ENCODE measurements at places on chromosomes 7 and 10.

DNA sequence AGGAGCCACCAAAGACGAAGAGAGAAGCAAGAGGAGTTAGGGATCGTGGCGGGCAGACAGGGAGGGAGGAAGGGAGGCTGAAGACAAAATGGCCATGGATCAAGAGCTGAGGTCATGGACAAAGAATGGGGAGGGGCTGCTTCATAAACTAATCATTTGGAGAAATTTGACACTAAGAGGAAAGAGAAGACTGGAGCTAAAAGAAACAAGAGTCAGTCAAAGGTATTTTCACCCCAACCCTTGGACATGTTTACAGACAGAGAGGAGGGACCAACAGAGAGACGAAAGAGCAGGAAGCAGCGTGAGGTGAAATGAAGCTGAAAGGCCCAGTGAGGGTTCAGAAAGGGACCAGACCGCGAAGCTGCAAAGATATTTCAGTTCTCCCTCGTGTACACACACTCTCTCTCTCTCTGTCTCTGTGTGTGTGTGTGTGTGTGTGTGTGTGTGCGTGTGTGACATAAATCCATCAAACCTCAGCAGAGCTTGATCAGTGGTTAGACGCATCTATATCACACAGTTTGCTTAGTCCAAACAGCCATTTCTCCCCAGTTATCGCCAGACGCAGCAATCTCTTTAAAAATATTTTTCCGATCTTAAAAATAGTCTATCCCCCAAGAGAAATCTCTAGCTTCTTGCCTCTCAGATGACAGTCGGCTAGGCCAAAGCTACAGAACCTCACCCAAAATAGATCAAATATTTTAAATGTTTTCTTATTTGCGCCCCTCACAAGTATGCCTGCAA is 12.5 kb upstream of the CALD1 start:
- DNase-seq, result peak; percentile 63

DNA sequence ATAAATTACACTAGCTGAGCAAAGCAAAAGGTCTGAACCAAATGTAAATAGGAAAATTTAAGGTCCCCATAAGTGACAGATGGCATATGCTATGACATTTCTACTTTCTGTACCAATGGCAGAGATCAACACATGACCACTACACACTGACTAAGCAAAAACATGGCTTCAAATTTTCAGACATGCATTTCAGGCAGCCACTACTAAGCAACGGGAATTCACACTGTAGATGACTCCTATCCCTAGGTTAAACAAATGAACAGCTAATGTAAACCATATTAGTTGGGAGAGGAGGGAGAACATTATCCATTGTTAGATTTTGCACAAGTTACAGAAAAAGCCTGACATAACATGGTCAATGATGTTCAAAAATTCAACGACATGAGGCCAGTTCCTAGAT is 11.4 kb upstream of the KIF20B start:
- DNase-seq, result no peak

DNA sequence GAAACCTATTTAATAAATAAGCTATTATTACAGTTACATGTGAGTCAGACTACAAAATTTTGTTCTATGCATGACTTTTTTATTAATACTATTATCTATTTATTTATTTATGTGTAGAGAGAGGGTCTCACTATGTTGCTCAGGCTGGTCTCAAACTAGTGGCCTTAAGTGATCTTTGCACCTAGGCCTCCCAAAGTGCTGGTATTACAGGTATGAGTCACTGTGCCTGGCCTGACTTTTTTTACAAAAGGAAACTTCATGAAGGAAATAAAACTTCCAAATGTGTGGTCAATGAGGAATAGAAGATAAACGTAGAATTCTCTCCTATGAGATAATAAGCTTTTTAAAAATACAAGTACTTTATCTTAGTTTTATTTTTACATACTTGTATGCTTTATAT is 19.0 kb downstream of the COL28A1 start:
- no peak for DNase-seq

DNA sequence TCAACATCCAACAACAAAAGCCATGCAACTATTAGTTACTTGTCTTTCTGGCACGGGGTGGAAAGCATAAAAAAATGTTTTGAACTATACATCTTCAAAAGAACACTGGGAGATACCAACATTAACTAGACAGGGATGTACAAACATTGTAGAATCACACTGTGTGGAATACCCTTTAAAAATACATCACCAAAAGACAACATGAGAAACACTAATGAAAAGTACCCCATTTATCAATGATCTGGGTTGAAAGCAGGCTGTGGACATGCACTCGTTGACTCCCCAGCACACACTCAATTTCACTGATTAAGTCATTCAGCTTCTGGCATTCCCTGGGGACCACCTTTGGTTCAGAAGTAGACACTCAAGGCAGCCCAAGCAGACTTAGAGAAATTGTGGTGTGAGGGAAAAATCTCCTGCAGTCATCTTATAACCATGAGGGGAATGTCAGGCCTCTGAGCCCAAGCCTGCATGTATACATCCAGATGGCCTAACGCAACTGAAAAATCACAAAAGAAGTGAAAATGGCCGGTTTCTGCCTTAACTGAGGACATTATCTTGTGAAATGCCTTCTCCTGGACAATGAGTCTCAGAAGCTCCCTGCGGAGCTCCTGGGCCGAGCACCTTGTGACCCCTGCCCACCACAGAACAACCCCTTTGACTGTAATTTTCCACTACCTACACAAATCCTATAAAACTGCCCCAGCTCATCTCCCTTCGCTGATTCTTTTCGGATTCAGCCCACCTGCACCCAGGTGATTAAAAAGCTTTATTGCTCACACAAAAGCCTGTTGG is 53.0 kb downstream of the CACUL1 start:
- DNase-seq, result no peak

DNA sequence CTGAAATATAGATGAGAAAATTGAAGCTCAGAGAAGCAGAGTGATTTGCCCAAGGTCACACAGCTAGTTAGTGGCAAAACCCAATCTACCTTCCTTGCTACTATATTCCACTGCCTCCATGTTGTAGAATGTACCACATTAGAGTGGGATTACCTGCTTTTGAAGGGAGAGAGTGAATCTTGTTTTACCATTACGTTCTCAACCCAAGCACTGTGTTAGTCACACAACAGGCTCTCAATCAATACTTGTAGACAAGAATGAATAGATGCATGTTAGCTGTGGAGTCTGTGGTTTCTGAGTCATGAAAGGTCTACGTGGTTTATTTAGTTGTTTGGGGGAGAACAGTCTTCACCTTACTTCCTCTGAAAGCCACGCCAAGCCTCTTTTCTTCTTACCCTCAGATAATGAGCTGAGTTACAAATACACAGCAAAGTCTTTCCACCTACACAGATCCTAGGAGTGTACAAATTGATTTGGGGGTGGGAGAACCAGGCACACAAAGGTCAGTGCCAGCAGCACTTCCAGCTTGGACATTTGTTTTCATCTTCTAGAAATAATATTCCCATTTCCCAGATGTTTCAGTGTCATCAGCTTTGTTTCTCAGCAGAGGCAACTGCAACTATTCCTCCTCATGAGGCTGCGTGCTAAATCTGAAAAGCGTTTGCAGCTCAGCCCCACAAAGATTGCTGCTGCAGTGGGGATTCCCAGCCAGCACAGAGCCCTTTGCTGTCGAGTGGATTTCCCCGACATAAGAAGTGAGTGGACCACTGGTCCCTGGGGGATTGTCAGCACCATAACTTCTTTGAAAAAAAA is 71.5 kb upstream of the ADO start:
- DNase-seq, result no peak

Data from umbilical cord (tissue), 2 donors.